CD8-positive, alpha-beta memory T cell (primary cell): ENCODE measurements at places on chromosomes 11 and 22.

GRCh38 chr22:28869736-28870135 is 13.6 kb upstream of the ZNRF3 start:
- no peak for DNase-seq

GRCh38 chr11:99424313-99425084 is 403.8 kb downstream of the CNTN5 start:
- DNase-seq, result no peak

DNA sequence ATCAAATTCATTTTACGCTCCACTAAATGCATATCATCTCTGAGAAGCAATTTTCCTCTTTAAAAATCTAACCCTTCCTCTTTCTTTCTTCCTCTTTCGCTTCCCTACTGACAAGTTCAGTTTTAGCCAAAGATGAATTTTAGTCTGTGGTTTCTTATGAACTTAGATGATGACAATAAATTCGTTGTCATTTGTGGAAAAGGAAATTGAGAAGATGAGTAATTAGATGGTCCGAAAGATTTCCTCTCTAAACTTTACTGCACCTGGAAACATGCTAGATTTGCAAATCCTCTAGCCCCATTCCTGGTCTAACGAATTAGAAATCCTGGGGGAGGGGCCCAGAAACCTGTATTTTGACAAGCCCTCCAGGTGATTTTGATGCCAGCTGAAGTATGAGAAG is 855.4 kb upstream of the CHORDC1 start:
- DNase-seq, result no peak

DNA sequence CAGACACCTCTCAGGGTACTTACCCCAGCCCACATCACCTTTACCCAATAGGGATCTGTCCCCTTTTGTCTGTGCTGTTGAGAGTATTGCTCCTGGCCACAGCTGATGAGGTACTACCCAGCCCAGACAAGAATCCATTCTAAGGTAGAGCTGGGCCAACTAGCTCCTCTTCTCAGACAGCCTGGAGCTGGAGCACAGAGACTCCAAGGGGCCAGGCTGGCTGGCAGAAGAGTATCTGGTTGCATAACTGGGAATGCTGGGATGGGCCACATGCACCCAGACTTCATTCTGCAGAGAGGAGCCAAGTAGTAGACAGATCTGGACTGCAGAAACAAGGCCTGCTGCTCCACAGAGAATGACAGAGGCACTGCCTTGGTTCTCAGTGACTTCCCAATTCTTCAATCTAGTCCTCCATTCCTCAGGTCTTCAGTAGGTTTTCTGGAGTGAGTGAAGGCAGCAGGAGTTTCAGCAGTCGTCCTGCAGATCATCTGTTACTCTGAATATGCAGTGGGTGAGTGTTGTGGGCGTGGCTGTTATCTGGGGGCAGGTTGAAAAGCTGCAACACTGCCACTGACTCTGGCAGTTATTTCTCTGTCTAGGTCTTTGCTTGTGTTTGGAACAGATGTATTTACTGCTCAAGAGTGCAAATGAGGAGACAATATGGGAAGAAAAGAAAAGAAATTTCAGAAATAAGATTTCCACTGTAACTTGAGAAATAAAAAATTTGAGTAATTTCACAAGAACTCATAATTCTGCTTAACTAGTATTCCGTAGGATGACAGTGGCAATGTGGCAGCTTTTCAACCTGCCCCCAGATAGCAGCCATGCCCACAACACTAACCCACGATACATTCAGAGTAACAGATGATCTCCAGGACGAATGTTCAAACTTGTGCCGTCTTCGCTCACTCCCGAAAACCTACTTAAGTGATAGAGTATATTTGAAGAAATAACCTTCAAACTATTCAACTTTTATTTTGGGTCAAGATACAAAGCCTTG is 34.9 kb downstream of the MAPK1 start:
- DNase-seq, result no peak

GRCh38 chr11:13781153-13781552 is 112.7 kb downstream of the FAR1 start:
- DNase-seq, result no peak

GRCh38 chr11:46348566-46349401 is 1.5 kb downstream of the DGKZ start:
- peak; percentile 69 for DNase-seq

- no peak for DNase-seq
Measured at GRCh38 chr11:78023426-78023825, 350 bp upstream of the KCTD14 start.

DNA sequence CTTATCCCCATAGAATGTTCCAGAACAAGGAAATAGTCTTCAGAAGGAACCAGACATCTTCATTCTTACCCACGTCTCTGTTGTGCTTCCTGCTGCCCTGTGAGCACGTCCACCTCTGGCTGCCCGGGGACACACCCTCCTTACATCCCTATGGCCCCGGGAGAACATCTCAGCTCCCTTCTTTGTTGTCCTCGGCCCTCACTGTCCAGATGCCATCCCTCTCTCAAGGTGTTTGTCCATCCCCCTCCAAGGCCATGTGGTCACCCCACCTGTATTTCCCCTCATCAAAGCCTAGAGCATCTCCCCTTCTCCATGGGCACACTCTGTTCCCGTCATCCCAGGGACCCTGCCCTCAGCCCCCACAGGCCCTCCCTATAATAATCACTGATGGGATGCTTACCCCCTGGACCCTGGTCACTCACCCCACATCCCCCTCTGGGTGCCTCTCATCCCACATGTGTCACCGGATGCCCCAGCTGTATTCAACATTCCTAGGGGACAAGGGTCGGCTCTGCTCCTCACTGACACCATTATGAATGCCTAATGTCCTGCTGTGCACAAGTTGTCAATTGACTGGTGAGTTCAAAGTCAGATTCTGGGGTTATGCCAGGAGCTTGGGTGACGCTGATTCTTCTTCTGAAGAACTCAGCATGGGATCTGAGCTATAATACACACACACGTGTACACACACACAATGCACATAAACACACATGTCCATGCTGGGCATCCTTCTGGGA is 28.8 kb downstream of the IGLL5 start:
- no peak for DNase-seq

DNA sequence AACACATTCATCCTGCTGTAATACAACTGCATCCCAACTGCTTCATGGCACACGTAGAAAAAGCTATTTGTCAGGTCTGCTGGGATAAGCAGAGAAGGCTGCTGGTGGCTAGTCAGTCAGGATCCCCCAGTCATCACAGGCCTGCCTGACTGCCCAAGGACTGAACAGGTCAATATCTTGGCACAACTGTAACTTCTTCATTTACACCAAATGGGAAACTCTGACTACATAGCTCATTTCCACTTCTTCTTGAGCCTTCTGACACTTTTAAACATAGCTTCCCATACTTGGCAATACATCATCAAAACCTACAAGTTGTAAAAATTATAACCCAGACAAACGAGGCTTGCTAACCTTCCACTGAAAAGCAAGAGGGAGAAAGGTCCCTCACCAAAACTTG is 2.8 kb downstream of the TMEM9B start:
- no peak for DNase-seq

- peak; percentile 83 for DNase-seq
Measured at GRCh38 chr22:30922151-30922611, 46.4 kb downstream of the MORC2 start.

- DNase-seq, result peak; percentile 61
Measured at GRCh38 chr11:63945477-63946163, 6.8 kb downstream of the NAA40 start.

GRCh38 chr11:102749101-102749722 is 24.5 kb upstream of the MMP8 start:
- DNase-seq, result no peak

DNA sequence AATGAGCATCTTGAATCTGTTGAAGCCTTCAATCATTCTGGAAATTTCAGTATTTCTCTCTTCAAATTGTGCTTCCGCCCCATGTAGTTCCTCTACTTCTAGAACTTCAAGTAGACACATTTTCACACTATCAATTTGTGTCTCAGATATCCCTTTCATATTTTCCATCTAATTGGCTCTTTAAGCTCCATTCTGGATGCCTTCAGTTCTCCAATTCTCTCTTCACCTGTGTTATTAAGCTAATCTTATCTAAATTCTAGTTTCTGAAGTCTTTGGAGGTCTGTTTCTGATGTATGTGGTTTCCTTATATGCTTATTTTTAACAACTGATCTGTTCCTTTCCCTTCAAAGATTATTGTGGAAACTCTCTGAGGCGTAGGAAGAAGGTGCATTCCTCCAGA is 36.3 kb downstream of the CSTF3 start:
- no peak for DNase-seq

DNA sequence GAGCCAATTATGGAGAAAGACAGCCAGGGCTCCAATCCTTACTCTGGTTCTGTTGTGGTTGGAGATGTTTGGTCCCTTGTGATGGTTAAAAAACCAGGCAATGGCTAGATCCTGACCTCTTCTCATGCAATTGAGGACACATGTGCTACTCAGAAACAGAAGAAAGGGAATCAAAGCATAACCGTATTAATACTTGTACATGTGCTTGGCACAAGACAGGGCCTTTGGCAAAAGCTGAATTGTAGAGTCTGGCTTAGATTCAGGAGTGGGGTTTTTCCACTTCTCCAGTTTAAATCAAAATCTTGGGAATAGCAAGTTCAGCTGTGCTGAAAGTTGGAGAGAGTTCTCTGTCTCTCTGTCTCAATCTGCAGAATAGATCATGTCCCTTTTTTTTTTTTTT is 80.1 kb upstream of the E2F8 start:
- DNase-seq, result no peak
